ENCODE measurements at places on chromosomes 2 and 18.

GRCh38 chr18:12015416-12016062 lies 34.2 kb downstream of the IMPA2 start:
- peak; percentile 23 for DNase-seq

- DNase-seq, result no peak
Measured at GRCh38 chr2:240395896-240396622, 39.4 kb upstream of the GPC1 start.

DNA sequence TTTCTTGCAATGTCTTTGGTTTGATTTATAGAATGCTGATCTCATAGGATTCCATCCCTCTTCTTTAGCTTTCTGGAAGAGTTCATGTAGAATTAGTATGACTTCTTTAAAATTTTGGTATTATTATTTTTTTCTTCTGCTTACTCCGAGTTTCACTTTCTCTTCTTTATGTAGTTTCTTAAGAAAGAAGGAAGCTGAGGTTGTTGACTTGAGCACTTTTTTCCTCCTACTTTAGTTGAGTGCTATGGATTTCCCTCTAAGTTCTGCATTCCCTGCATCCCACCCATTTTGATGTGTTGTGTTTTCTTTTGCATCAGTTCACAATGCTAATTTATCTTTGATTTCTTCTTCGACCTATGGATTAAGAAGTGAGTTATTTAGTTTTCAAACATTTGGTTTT lies 78.9 kb upstream of the SPRED2 start:
- DNase-seq, result no peak

GRCh38 chr2:16257322-16258028 lies 317.1 kb downstream of the MYCN start:
- no peak for DNase-seq
